ENCODE measurements at places on chromosomes 2 and 18.

DNA sequence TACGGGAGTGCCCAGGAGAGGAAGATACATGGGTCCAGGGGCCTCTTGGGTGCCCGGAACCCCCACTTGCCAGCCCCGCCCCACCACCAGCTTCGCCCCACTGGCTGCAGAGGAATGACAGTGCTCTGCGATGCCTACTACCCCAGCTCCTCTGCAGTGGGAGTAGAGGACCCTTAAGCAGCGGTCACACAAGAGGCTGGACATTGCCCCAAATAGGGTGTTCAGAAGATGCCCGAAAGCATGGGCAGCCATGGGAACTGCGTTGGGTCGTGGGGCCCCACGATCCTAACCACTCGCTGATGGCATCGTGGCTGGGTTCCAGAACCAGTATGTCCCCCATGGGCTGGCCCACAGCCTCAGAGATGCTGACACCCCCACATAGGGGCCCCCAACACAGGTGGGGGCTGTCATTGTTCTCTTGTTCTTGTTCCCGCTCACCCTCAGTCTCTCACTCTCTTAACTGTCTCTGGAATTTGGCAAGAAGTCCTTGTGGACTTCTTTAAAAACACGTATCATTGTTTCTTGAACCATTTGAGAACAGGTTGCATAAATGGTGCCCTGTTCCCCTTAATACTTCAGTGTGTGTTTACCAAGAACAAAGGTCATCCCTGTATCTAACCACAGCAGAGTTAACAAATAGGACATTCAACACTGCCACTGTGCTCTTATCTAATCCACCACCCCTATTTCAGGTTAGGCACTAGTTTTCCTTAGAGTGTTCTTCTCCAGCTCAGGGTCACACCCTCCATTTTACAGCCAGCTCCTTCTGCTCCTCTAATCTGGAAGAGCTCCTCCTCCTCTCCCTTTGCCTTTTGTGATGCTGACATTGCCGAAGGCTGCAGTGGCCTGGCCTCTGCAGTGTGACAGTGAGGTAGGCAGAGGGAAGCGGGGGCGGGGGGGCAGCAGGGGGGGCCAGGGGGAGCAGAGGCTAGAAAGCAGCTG is 76.3 kb downstream of the STPG4 start:
- DNase-seq = peak; percentile 82

DNA sequence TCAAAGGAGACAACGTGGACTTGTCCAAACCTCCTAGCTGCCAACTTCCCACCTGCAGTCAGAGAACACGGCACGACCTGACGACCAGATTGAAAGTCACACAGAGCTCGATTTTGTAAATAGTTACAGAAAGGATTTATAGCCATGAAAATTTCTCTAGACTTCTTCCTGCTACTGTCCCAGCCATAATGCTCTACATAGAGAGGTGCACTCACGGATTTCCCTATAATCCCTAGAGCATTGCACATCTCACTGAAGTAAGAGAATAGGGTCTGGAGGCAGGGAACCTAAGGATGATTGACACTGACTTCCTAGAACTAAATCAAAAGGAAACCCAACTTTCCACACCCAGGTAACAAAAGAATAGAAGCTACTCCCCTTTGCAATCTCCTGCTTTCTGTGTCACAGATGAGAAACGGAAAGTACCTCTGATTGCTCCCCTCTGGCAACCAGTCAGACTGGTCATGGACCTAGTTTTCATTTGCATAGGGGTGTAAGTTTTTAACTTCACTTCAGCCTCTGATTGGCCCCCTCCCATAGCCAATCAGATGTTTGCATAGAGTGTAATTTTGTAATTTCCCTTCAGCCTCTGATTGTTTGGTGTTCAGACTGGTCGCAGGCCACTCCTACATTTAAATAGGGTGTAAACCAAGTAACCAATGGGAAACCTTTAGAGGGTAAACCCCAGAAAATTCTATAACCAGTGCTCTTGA is 58.6 kb upstream of the FBXO11 start:
- DNase-seq = no peak

DNA sequence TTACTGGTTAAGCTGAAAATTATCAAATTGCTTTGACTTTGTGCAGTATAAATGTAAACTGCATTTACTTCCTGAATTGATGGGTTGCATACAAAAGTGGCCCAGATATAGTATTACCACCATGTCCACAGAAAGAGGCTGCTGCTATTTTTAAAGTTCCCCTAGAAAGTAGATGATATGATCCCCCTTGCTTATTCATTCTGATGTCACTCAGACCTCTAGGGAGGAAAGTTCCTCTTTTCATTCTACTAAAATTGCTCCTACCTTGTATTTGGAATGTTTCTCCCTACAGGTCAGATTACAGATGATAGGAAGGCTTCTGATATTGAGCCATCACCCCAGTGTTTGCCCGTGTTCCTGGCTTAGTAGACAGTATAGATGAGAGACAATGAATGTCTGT is 247.6 kb upstream of the TNP1 start:
- DNase-seq = no peak

DNA sequence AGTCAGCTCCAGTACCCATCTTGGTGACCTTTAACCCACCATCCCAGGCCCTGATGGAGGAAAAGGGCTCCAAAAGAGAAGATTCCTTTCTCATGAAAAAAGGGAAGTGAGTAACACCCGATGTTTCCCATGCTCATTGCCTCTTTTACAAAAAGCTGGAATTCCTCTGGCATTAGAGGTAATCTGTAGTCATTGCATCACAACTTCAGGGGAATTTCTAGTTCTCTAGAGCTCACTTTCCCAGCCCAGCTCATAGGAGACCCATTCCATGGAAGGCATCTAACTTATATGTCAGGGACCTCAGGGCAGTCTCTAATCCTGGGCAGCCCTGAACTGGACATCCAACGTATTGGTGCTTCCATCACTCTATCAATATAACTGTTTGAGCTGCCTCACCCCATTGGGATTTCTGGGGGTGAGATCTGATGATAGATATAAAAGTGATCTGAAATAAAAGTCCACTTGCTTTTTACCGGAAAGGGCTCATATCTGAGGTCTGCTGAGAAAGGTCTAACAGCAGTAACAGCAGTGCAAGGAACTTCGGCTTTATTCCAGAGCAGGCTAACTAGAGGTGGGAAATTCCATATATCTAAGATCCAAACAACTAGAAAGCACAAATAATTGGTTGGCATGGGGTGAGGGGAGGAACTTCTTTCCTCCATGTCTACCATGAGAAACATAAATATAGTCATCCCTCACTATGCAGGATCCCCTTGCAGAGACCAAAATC is 106.1 kb downstream of the ETAA1 start:
- DNase-seq = no peak

- no peak for DNase-seq
Measured at GRCh38 chr2:26709323-26710110, 17.0 kb downstream of the KCNK3 start.

DNA sequence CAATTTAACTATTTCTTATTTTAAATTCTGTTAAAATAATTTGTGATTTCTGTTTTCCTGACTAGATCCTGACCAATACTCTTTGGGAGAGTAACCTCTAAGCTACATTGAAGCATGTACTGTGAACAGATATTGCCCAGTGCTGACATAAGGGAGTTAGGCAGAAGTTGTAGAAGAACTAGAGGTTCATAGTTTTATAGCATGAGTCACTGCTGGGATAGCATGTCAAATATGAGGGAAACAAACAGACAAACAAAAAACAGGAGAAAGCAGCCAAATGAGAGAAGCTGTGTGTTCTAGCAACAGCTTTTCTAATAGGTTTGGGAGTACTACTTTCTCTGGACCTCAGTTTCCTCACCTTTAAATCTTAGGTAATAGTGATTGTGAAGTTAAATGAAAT is 72.4 kb downstream of the CERS6 start:
- DNase-seq = no peak

- no peak for DNase-seq
Measured at GRCh38 chr18:68177807-68178702, 536.9 kb downstream of the TMX3 start.

- no peak for DNase-seq
Measured at GRCh38 chr18:10182009-10182624, 268.3 kb downstream of the VAPA start.

DNA sequence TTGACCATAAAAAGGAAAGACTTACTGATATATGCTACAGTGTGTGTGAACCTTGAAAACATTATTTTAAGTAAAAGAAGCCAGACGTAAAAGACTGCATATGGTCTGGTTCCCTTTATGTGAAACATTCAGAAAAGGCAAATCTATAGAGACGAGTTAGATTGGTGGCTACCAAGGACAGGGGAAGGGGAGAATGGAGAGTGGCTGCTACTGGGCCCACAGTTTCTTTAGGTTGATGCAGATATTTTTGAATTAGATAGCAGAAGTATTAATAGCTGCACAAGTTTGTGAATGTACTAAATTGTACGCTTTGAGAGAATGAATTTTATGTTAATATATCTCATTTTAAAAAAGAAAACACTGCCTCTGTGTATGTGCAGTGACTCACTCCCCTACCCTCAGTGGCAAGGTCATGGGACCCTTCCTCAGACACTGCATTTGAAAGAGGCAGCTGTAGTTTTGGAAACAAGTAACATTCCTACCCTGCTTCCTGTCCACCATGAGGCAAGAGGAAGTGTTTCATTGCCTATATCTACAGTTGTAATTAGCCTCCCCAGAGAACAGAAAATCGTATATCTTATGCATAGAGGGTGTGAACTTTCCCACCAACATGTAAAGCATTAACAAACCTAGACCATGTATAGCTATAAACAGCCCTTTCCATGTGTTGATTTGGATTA is 29.8 kb upstream of the ARMC9 start:
- no peak for DNase-seq

DNA sequence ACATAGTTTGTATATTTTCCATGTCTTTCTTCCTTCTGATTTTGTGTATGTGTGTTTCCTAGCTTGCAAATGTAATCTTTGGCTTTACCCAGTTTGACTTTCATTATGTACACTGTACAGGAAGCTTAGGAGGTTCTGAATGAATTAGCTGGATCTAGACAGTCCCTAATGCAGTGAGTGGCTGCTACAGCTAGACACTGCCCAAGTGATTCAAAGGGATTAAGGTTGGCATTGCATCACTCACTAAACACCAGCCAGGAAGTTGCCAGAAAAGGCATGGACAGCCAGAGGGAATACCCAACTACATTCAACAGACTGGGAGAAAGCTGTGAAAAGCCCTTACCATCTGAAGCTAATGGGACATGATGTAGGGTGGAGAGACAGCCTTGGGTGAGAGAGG is 316.0 kb upstream of the MEX3C start:
- peak; percentile 48 for DNase-seq

All from A549 (cell line).